ENCODE measurements at places on chromosomes 4 and X.

GRCh38 chr4:152534541-152535359 lies 1.1 kb downstream of the FBXW7 start:
- DNase-seq: peak; percentile 57

DNA sequence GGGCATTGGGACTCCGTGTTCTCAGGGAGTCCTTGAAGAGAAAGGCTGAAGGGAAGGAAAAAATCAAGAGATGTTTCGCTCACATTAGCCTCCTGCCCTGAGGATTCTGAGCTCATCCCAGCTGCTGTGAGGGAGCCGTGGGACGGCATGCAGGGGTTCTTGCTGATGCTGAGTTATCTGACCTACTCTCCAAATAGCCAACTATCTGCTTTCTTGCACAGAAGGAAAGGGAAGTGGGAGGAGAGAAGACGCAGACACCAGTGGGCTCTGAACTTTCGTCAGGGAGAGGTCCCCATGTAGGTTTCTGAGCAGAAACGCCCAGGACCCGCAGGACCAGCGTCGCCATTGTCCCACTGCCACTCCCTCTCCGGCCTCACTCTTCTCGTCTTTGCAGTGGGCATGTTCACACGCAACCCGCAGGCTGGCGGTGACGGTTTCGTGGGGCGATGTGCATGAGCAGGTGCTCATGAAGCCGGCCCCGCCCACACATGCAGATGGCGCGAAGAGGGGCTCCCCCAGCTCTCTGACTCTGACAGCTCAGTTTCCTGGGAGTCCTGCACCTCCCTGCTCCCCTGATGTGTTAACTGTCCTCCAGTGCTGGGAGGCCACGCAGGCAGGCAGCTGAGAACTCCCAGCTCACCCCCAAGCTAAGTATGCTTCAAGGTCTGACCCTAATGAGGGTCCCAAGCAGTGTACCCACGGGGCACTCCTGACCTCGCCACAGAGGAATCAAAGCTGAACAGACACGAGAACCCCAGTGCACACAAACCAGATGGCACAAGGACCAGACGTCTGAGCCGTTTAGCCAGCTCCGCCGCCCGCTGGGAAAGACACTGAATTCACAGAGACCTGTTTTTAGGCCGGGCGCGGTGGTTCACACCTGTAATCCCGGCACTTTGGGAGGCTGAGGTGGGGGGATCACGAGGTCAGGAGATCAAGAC lies 13.6 kb upstream of the ABLIM2 start:
- DNase-seq: no peak

DNA sequence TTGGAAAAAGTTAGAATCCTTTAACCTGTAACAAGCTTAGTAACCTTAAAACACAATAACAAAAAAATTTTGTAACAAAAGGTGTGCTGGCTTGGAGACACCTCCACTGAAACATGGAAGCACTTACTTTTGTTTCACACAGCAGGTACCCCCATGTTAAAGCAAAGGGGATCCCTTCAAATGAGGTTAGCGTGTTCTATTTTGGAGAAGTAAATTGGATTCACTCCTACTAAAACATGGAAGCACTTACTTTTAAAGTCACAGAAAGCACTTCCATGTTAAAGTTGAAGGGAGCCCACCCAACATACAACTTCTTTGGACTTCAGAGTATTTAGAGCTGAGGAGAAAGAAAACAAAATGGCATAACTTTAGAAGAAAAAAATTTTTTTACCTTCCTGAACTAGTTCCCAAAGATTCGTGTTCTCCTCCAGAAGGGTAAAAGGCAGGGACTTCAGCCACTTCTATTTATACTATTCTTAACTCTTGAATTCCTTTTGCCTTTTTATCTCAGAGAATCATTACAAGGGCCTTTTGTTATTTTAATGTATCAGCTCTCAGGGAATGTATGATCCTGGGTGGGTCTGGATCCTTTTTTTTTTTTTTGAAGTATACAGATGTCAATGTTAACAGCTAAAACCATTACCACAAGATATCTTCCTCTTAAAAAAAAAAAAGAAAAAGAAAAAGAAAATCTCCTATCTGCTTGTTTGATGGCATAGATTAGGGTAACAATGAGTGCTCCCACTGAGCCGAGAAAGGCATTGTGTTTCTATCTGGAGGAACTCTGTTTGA lies 11.5 kb downstream of the LARP7 start:
- no peak for DNase-seq

- DNase-seq: no peak
Measured at GRCh38 chr4:176014583-176015108, 51.0 kb upstream of the WDR17 start.

GRCh38 chr4:4472344-4472958 lies 69.4 kb downstream of the STX18 start:
- DNase-seq: no peak

DNA sequence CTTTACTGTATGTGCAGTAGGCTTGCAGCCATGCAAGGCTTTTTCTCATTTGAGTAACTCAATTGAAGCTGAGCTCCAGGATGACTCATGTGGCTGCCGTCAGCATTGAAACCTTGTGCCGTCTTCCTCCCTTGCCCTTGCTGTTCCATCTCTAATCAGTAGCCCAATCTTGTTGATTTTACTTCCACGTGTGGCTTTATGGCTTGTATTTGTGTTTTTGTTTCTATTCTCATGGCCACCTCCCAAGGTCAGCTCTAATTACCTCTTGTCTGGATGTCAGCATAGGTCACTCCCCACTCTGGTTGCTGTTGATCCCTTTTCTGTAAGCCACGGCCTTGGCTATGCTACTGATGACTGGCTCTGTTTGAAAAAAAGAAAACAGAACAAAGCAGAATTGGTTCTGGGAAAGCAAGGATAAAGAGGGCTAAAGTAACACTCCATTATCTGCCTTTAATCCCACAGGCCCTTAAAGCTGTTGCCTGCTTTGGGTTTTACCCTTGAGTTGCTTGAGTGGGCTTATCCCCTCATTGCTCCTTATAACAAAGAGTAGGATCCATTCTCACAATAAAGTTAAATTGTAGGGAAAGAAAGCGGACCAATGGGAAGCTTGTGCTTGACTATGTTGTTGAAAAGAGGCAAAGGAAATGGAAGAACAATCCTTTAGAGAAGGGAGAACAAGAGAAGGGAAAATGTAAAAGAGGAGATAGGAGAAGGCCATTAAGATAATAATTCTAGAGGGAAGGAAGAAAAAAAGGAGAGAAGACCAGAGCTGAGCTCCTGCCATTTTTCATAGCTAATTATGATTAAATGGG lies 173.9 kb upstream of the PGRMC2 start:
- DNase-seq: no peak

DNA sequence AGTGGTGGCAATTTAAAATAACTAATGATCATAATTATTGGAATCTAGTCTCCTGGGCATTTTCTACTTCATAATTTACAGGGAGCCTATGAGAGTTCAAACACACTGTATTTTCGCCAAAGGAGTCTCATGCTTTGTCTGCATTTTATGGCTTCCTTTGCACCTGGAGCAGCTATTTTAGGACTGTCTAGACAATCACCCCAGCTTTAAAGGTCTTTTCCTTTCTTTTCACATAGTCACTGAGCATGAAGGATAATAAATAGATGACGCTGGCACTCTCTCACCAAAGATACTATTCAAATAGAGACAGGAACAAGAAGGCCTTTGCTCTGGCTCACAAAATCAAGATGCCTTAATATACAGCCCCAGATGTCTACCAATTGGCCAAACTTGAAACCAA lies 43.0 kb downstream of the AMELX start:
- DNase-seq: no peak

- no peak for DNase-seq
Measured at GRCh38 chr4:35695421-35695820, 548.9 kb downstream of the ARAP2 start.

GRCh38 chrX:149207518-149207917 lies 297.6 kb downstream of the IDS start:
- no peak for DNase-seq

- peak; percentile 67 for DNase-seq
Measured at GRCh38 chrX:11908371-11908770, 150.3 kb downstream of the MSL3 start.

GRCh38 chr4:163484906-163485305 lies 9.6 kb upstream of the TMA16 start:
- peak; percentile 81 for DNase-seq

DNA sequence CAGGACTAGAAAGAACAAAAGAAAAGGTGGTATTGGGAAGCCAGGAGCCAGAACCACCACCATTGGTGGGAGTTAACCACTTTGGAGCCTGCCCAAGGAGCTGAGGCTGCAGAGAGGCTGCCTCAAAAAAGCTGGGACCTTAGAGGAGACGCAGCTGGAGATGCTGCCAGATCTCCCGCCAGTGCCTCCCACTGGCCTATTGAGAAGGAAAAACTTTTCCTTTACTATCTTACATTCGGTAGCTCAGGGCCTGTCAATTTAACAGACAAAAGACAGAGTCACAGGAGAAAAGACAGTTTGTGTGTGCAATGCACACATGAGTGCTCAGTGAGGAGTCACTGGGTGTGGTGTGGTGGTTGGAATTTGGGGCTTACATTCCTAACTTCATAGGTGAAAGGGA lies 52.4 kb upstream of the HPSE start:
- DNase-seq: no peak

GRCh38 chrX:47373198-47373597 lies 2.8 kb downstream of the ZNF157 start:
- no peak for DNase-seq

- no peak for DNase-seq
Measured at GRCh38 chr4:184349283-184350039, 124.9 kb downstream of the IRF2 start.

- DNase-seq: peak; percentile 91
Measured at GRCh38 chrX:79366873-79367749, at the start of gene ITM2A. Gene ITM2A (minus strand): TSS chrX:79367334. CDS start chrX:79367215, 119 bp downstream.
